ENCODE measurements at places on chromosomes 12 and 14.

- DNase-seq = no peak
These were observed 154.2 kb upstream of the PARP11 start for GRCh38 chr12:4027412-4027811.

DNA sequence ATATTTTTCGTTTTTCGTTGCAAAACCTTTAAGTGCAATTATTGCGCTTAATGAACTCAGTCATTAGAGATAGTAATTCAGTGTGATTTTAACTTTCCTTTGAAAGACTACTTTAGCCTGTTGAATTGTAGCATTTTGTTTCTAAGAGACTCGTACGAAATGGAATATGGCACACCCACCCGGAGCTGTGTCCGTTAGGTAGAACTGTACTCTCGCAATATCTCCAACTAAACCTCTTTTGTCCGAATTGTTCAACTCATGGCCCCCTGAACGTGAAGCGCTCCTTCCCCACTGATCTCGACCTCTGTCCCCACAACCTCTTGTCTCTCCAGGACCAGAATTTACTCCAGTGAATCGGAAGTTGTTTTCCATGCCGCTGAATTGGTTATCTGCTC is 800 bp downstream of the PCNX4 start:
- DNase-seq = peak; percentile 42

DNA sequence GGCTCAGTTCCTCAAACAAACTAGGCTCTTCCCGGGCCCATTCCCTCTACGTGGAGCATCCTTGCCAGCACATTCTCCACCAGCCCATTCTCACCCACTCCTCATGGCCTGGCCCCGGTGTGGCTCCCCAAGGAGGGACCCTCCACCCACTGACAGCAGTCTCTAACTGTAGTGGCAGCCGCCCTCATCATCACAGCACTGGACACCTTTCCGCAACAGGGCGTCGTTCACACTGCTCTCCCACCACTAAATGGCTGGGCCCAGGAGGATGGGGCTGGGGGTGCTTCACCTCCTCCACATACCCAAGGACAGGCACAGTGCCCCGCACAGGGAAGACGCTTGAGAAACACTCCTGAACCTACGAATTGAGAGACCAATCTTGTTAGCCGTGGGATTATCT is 123.0 kb downstream of the RIMBP2 start:
- DNase-seq = no peak

DNA sequence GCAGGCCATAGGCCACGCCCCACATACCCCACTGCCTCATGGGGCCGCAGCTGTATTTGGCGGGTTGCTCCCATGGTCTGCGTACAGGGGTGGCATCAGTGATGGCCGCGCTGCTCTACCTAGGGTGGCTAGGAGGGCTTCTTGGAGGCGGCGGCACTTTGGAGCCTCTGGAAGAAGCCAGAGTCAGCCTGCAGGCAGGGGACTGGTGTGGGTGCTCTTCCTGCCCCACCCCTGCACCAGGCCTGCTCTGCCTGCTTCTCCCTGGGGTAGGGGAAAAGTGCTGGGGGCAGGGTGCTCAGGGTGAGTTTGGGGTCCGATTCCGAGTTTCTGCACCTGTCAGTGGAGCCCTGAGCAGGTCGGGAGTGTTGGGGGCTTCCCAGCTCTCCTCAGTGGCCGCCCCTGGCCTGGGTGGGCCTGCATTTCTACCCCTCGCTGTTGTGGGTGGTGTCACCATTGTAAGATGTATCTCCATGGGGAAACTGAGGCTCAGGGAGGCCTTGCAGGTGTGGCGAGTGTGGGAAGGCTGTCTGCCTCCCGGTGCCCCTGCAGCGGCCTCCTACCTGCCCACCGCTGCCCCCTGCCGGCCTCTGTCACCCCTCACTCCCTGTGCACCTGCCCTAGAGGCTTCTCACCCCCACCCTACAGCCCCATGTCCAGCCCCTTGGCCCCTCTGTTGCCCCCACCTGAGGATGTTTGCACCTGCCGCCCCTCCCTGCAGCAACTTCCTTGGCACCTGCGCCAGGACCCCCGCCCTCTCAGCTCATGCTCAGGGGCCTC is 5.5 kb downstream of the CEP170B start:
- peak; percentile 45 for DNase-seq

GRCh38 chr12:15590180-15590826 is 198.9 kb downstream of the EPS8 start:
- peak; percentile 80 for DNase-seq

- no peak for DNase-seq
These were observed 758.0 kb downstream of the BCL11B start for GRCh38 chr14:98514016-98514415.

GRCh38 chr12:19529951-19530636 is 90.8 kb downstream of the AEBP2 start:
- no peak for DNase-seq

- DNase-seq = no peak
These were observed 16.8 kb upstream of the SDR39U1 start for GRCh38 chr14:24459331-24459730.

- DNase-seq = no peak
These were observed 20.8 kb downstream of the ANAPC7 start for GRCh38 chr12:110382683-110383082.

DNA sequence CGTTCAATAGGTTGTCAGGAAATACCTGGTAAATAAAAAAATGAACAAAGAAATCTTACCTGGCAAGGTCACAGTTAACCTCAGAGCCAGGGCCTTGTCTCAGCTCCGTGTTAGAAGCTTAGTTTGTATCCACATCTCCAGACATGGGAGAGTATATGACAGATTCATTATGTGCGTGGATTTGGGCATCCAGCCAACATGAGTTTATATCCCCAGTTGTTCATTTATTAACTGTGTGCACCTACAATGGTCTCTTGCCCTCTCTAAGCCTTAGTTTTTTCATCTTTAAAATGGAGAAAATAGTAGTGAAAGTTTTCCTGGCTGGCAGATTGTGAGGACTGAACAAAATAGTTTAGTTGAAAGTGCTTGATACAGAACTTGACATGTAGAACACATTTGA is 437.8 kb downstream of the NPAS3 start:
- no peak for DNase-seq

- no peak for DNase-seq
These were observed 1.3 kb downstream of the ZNF839 start for GRCh38 chr14:102320671-102321455.

DNA sequence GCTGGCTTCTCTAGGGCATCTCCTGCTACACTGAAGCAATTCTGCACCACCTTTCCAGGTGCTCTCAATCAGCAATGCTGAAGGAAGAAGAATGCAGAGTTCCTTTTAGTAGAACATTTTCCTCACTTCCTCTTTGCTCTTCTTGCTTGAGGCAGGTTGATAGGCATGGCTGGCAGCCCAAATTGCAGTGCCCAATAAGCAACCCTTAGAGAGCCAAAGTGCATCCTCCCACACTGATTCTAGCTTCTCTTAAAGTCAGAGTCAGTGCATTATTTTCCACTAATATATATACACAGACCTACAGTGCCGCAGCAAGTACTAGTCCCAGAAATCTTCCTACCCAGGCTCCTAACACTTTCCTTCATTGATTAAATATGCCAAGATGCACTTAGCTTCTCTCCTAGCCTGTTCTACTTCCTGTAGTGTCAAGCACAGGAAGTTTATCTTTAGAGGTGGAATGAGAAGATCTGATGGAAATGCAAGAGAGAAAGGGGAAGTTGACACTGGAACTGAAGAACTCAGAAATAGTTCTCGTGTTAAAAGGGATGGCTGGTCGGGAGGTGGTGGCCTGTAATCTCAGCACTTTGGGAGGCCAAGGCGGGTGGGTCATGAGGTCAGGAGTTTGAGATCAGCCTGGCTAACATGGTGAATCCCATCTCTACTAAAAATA is 132.7 kb downstream of the SSPN start:
- no peak for DNase-seq

- no peak for DNase-seq
These were observed 24.2 kb downstream of the TMEM30B start for GRCh38 chr14:61256826-61257468.

Measured in A549 (cell line).